CD4-positive, alpha-beta memory T cell (primary cell): ENCODE measurements at places on chromosomes 4 and X. TPM values are rescaled to one million over a fixed set of nuclear protein-coding genes. Genes with fewer than 3 reads are reported as not detected.

The SHOX gene
- not detected for total RNA-seq

DNA sequence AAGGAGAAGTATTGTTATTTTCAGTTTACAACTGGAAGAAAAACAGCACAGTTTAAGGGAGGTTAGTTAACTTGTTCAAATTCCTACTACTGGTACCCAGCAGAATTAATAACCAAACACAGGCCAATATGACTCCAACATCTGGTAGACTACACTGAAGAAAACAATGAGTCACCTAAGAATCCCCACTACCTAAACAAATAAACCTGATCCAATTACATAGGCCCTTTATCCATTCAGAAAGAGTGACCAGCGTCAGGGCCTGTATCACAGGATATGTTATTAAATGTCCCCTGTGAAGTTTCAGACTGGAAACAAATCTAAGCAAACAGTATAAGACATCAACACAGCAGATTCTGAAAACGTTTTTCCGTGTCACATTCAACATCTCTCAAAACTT is 492.5 kb upstream of the INTU start:
- DNase-seq = no peak

GRCh38 chr4:139559089-139559479 is 3.1 kb upstream of the SETD7 start:
- no peak for DNase-seq

The IL21 gene
- not detected for total RNA-seq

The NDUFB11 gene
- 60.6 TPM for total RNA-seq

The GPR34 gene
- 0.28 TPM for total RNA-seq

DNA sequence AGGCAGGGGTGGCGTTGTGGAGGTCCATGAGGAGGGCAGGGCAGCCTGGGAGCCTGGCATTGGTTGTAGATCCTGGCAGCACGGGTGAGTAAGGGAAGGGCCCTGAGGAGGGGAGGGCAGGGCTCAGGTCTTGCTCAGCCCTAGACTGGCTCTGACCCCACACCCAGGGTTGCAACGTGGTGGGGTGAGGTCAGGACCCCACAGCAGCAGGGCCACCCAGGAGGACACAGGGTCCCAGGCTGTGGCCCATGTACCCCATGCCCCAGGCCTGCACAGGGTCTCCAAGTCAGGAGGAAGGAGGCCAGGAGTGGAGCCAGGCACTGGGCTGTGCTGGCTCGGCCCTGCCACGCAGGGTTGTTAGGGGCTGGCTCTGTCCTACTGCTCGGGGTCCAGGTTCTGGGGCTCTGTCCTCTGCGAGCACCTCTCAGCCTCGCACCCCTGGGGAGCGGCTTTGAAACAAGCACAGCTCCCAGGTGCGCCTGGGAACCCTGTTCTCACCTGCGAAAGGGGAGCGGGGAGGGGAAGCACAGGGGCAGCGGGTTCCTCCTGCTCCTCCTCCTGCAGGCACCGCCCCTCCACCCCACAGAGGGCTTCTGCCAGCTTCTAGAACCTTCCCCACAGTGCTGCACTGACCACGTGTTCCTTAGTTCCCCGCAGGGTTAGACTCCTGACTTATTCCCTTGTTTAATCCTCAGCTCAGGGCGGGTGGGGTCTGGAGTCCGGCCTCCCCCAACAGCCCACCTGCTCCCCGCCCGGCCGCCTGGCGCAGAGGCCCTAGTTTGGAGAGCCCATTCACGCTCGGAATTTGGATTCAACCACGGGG is 20.4 kb downstream of the MSANTD1 start:
- DNase-seq = no peak

The FOXP3 gene
- total RNA-seq = 4.3 TPM

DNA sequence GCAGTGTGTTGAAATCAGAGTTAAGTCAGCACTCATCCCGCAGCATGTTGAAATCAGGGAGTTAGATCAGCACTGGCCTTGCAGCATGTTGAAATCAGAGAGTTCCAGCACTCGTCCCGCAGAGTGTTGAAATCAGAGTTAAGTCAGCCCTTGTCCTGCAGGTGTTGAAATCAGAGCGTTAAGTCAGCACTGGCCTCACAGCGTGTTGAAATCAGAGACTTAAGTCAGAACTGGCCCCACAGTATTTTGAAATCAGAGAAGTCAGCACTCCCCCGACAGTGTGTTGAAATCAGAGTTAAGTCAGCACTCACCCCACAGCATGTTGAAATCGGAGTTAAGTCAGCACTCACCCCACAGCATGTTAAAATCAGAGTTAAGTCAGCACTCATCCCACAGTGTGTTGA is 10.9 kb upstream of the UVSSA start:
- DNase-seq = no peak

DNA sequence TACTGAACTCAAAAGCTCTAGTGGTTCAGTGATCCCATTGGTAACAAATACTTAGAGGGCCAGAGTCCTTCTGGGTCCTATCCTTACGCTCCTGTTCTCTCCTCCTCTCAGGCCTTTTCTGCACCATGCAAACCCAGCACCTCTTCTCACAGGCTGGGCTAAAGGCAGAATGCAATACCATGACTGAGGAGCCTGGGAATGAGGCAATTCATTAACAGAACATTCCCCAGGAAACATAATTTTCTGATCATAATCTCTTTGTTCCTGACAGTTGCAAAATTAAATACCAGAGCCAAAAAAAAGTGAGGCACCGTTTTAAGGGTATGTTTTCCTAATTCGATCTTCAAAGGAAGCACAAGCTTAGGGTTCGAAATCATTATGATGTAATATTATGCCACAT is 9.0 kb downstream of the SORBS2 start:
- DNase-seq = no peak

DNA sequence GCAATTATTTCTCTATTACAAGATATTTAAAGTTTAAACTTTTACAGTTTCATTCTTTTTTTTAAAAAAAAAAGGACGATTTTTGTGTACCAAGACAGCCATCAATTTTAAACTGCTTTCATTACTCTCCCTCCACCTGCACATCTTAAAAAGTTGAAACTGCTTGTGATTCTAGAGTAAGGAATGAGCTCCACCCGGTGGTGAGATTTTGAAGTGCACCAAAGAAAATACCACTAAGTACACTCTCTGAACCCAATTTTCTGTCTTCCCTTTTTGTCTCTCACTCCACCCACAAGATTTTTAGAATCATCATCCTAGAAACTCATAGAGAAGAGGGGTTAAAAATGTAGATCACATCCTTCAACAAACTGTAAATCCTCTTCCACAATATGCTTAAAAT is 91.3 kb upstream of the WDR44 start:
- DNase-seq = peak; percentile 9

The CCDC149 gene
- 0.14 TPM for total RNA-seq

DNA sequence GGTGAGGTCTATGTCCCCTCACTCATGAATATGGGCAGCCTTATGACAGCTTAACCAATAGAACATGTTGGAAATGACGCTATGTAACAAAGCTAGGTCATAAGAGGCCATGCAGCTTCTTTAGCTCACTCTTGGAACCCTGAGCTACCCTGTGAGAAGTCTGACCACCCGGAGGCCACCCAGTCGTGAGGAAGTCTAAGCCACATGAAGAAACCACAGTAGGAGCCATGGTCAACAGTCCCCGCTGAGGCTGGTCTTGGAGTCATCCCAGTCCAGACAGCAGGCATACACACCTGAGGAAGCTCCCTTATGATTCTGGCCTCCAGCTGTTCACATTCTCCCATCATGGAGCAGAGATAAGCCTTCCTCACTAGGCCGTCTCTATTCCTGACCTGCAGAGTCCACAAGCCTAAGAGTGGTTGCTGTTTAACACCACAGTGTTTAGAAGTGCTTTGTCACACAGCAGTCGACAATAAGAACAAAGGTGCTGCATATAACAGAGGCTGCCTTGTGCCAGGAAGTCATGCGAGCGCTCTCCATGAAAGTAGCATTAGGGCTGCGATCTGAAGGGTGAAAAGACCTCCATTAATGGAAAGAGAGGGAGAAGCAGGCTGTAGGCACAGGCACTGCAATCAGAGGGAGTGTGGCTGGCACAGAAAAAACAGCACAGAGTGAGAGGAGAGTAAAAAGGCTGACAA is 38.2 kb downstream of the TSPAN5 start:
- DNase-seq = no peak

DNA sequence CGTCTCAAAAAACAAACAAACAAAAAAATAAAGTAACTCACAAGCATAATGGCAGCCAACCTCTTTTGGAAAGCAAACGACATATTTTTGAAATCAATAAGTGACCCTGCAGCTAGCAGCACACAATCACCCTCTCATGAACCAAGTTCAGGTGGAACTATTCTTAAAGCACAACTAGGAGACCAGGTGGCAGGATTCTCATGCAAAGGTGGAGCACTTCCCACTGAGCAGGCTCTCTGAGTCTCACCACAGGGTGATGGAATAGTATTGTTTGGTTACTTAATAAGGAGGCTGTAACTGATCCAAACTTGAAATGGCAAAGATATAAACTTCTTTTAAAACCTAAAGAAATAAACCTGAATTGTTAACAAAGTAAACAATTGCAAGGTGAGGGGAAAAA is 1293.1 kb downstream of the PCDH19 start:
- no peak for DNase-seq

- no peak for DNase-seq
Measured at GRCh38 chrX:119687661-119688413, 5.1 kb downstream of the SEPTIN6 start.

GRCh38 chr4:8559011-8559410 is 21.2 kb upstream of the GPR78 start:
- DNase-seq = no peak

- DNase-seq = no peak
Measured at GRCh38 chrX:2740672-2741071, 11.2 kb upstream of the XG start.

GRCh38 chr4:42708625-42709024 is 51.7 kb upstream of the ATP8A1 start:
- DNase-seq = no peak

DNA sequence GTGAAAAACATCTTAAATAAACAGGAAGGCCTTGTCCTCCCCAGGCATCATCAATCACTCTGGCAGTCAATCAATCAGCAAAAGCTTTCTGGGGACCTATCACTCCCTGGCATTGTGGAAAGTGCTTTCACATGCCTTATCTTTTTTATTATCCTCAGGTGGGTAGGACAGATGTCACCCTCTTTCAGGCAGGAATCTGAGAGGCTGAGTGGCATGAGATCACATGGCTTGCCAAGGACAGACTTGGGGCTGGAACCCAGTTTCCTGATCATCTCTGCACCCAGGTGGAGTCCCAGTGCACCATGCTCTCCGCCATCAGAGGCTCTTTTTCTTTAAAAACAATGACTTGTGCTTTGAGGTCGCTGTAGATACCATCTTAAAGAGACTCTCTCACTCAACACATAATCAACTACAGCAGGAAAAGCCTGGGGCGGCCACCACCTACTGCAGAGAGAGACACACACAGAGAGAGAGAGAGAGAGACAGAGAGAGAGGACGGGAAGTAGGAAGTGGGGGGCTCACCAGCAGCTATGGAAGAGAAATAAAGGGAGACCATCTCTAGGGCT is 282.7 kb downstream of the PTTG2 start:
- DNase-seq = peak; percentile 16

The NOP14 gene
- 41.3 TPM for total RNA-seq

- no peak for DNase-seq
Measured at GRCh38 chrX:82934980-82935379, 573.1 kb upstream of the POU3F4 start.

GRCh38 chrX:140040386-140040785 is 75.1 kb upstream of the CXorf66 start:
- no peak for DNase-seq

The BMPR1B gene
- total RNA-seq = not detected

- no peak for DNase-seq
Measured at GRCh38 chr4:159787901-159788300, 685.0 kb downstream of the RAPGEF2 start.

DNA sequence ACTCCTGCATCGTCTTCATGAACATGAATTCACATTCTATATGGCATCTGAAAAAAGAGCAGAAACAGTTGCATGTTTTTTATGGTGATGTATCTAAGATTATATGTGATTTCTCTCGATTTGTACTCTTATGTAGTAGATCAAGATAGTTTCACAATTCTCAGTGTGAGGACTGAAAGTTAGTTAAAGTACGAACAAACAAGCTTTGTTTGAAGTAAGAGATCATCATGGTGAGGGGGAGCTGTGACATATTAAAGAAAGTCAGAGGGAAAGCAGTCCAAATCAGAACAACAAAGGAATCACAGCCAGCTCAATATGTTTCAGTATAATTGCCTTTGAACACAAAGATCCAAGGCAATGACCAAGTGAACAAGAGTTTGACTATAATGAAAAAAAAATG is 1140.6 kb downstream of the SH3BGRL start:
- no peak for DNase-seq

DNA sequence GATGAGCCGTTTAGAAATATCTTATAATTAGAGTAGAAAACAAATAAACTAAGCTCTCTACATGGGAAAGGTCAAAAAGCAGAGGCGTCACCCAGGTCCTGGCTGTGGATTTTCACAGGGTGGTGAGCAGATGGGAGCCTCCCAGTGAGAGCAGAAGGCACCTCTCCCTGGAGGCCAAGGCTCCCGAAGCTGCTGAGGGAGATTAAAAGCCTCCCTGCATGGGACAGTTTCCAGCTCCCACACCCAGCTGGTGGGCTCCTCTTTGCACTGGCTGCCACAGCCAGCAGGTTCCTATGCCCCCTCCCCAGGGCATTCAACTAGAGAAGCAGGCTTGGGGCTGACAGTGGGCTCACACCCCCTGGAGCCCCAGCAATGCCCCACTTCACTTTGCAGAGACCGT is 55.2 kb upstream of the TBC1D9 start:
- DNase-seq = no peak

DNA sequence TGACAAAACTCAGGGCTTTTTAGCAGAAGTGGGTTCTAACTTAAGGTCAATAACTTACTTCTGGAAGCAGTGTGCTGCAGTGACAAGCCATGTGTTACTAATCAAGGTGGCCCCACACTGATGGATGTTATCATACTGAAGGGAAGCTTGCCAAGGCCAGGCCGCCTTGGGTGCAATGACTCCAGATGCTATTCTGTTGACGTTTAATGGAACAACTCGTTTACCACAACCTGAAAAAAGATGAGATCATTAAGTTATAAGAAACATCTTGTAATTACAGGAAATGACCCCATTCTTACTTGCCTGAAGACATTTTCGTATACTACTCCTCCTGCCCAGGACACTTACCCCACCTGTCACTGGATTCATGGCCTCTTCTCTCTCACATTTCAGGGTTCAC is 38.9 kb upstream of the TMPRSS11D start:
- DNase-seq = no peak

- DNase-seq = no peak
Measured at GRCh38 chrX:150409486-150409885, 46.4 kb downstream of the MAMLD1 start.

The USP17L21 gene
- not detected for total RNA-seq

- no peak for DNase-seq
Measured at GRCh38 chr4:57191523-57192034, 81.4 kb upstream of the IGFBP7 start.

The TEC gene
- 4.2 TPM for total RNA-seq

The ABLIM2 gene
- total RNA-seq = 7.9 TPM

GRCh38 chr4:151087467-151087866 is 12.0 kb upstream of the RPS3A start:
- DNase-seq = no peak

- DNase-seq = no peak
Measured at GRCh38 chrX:136183917-136184316, 36.6 kb downstream of the FHL1 start.

- DNase-seq = no peak
Measured at GRCh38 chrX:1466232-1466661, 13.5 kb upstream of the ASMTL start.

The TXK gene
- 44.8 TPM for total RNA-seq

GRCh38 chr4:19400820-19401219 is 850.9 kb upstream of the SLIT2 start:
- no peak for DNase-seq
